Brain (organoid and tissue), 16 donors: ENCODE measurements at places on chromosomes 13 and 19.

GRCh38 chr13:106369091-106369490 is 166.4 kb downstream of the EFNB2 start:
- DNase-seq: no peak

- DNase-seq: no peak
Observed at GRCh38 chr13:80430561-80430960, 89.6 kb upstream of the SPRY2 start.

GRCh38 chr13:23985839-23986238 is 88.5 kb upstream of the C1QTNF9B start:
- DNase-seq: peak; percentile 59

DNA sequence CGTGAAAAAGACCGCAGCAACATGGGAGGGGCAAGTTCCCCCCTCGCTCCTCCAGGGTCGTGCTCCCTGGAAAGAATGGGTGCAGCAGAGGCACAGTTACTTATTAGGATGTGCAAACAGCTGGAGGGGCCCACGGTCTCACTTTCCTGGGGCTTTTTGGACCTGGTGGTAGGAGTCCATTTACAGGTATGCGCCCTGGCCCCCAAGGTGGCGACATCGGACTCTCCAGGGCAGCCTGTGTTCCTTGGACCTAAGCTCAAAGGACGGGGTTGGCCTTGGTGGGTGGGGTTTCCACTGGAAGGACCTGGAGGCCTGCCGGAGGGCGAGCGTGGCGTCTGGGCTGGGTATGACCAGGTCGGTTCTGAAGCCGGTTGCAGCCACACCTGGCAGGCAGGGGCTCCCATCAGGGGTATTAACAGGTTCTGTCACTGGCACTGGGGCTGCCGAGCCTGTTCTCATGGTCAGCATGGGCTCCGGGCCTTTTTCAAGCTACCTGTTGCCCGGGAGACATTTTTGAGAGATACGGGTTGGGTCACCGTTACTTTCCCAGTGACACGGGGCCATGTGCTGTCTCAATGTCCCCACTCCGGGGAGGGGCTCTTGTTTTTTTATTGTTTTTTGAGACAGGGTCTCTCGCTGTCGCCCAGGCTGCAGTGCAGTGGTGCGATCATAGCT is 5.9 kb downstream of the ZFR2 start:
- DNase-seq: no peak

- DNase-seq: no peak
Observed at GRCh38 chr19:5968431-5969373, 9.2 kb downstream of the RANBP3 start.

DNA sequence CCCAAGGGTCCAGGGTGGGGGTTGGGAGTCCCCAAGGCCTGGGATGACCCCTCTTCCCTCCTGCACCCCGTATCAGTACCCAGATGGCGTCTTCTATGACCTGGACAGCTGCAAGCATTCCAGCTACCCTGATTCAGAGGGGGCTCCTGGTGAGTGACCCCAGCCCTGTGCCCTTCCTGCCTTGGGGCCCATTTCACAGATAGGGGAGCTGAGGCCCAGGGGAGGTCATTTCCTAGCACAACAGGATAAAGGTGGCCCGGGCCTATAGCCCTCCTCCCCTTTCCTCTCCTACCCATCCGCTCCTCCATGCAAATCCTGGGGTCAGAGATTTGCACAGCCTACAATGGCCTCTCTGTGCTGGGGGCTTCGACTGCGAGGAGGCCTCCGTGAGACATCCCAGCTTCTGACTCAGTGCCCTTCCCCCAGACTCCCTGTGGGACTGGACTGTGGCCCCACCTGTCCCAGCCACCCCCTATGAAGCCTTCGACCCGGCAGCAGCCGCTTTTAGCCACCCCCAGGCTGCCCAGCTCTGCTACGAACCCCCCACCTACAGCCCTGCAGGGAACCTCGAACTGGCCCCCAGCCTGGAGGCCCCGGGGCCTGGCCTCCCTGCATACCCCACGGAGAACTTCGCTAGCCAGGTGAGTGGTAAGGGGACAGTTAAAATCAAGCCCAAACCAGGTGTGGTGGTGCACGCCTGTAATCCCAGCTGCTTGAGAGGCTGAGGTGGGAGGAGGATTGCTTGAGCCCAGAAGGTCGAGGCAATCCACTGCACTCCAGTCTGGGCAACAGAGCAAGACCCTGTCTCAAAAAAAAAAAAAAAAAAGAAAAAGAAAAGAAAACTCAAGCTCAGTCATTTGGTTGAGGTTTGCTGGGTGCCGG is 3.9 kb downstream of the SPIB start:
- DNase-seq: no peak

GRCh38 chr13:30307194-30307970 is at the start of gene KATNAL1:
KATNAL1 (minus strand) TSS chr13:30307551; CDS start chr13:30283777, 23,774 bp downstream.
- DNase-seq: peak; percentile 97

DNA sequence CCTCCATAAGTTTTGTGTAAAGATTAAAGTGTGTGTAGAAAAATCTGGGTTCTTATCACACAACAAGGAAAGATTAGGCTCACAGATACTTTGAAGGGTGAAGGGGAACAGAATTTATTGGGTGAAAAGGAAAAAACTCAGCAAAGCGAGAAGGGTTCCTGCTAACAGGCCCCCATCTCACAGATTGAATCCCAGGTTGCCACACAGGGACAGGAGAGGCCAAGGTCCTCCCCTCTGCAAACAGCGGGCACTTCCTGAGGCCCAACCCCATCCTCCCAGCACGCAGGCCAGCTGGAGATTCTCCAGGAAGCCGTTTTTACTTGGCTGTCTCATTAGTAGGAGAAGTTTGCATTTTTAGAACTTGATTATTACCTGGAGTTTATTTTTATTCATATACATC is 15.2 kb upstream of the ERCC5 start:
- no peak for DNase-seq

- DNase-seq: peak; percentile 54
Observed at GRCh38 chr13:43270130-43270830, 246.9 kb downstream of the DNAJC15 start.

DNA sequence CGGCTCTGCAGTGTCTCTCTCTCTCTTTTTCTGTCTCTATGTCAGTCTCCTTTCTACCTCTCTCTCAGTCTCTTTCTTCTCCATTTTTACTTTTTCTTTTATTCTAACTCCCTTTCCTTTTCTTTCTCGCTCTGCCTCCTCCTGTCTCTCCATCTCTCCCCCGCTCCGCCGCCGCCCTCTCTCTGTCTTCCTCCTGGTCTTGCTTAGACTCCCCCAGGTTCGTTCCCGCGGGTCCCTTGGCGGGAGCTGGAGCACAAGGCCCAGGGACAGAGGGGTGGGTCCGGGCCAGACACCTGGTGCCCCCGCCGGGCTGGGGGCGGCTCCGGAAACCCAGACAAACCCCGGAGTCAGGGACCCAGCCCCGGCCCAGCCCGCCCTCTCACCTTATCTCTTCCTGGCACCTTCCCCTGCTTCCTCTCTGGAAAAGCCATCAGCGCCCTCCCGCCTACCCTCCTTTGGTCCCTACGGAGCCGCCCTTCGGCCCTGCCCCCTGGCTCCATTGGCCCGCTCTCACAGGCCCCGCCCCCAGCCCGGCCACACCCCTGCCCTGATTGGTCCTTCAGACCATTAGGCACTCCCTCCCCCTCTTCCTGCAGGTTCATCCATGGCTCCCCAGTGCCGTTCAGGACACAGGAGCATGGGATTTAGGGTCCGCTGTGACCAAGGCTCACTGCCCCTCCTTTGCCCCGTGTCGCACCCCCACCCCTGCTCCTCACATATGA is 15.4 kb upstream of the NOP53 start:
- peak; percentile 34 for DNase-seq

DNA sequence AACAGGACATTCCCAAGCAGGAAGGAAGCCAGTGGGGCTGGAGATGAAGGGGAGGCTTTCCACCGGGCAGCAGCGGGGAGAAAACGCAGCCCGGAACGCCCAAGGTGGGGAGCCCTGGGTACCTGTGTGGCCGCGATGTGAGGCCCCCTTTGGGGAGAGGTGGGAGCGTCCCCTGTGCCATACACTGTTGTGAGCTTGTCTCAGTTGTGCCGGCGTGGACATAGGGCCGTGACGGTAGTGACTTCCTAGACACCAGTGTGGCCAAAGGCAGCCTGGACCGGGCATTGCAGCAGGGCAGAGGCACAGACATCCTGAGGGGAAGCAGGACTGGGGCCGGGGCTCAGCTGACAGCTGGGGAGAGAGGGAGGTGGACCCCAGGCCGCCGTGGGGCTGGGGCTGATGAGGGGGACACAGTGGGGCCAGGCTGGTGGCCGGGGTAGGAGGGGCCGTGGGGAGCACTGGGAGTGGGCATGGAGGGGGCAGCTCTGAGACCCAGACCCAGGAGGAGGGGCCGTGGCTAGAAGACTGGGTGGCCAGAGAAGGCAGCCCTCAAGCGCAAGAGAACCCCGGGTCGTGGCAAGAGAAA is 38.5 kb upstream of the TFDP1 start:
- DNase-seq: no peak

DNA sequence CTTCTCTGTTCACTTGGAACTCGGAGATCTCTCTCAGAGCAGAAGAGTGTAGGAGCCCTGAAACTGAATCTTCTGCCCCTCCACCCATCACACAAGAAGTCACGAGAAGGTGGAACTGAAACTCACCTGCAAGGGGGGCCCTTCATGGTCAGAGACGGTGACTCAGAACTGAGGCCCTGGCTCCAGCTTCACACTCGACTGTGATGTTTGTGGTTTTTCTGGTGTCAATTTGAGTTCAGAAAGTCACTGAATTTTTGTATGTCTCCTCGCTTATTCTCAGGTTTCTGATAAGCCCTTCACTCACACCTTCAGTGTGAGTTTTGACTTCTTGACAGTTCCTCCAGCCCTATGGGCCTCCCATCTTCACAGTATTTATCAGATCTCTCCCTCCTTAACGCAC is 23.1 kb downstream of the SIGLEC5 start:
- no peak for DNase-seq

- DNase-seq: no peak
Observed at GRCh38 chr13:83048419-83048818, 833.9 kb downstream of the SLITRK1 start.

- DNase-seq: no peak
Observed at GRCh38 chr13:42279986-42280385, 8.0 kb downstream of the AKAP11 start.

DNA sequence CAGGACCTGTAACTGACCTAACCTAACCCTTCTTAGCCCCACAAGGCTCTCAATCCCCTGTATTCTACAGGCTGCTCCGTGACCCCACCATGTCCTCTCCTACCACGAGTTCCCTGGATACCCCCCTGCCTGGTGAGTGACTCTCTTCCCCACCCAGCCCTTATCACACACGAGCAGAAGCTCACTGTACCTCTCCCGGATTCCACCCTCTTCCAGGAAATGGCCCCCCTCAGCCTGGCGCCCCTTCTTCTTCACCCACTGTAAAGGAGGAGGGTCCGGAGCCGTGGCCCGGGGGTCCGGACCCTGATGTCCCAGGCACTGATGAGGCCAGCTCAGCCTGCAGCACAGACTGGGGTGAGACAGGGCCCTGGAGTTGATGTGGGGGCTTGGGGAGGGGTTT is 1.3 kb downstream of the NR1H2 start:
- no peak for DNase-seq

- DNase-seq: peak; percentile 67
Observed at GRCh38 chr19:38850976-38851621, 1.3 kb upstream of the HNRNPL start.

GRCh38 chr19:18771328-18772242 is 19.5 kb downstream of the COMP start:
- DNase-seq: no peak

DNA sequence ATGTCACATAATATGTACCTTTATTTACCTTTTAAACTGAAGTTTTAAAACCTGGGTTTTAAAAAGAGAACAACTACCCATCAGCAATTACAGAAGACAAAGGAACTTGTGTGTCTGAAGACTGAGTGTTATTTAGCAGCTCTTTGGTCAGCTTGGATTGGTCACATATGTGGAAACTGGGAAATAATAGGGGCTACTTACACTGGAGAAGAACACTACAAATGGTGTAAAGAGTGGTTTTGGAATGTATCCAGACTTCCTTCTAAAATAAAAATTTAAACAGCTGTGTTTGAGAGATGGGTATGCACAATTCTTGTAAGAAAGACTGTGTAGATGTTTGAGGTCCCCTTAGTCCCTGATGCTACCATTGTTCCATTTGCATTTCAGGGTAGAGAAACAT is 13.3 kb downstream of the TNFRSF19 start:
- no peak for DNase-seq

DNA sequence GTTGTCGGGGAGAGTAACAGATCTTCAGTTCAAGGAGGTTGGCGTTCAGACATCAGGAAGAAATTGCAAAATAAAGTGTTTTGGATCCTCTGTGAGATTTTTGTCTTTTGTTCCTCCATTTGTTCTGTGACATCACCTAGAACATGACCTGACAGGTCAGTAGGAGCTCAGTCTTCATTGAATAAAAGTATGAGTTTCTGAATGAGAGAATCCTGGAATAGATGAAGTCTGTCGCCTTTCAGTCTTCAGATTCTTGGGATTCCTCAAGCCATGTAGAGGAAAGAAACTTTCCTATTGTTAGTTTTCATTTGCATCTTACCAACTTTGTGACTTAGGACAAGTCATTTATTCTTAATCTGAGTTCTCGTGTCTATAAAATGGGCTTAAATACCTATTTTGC is 14.4 kb downstream of the ARHGAP35 start:
- DNase-seq: no peak

- no peak for DNase-seq
Observed at GRCh38 chr13:108315273-108315672, 45.8 kb downstream of the TNFSF13B start.

- peak; percentile 92 for DNase-seq
Observed at GRCh38 chr19:18589380-18590272, 1.0 kb downstream of the REX1BD start.

DNA sequence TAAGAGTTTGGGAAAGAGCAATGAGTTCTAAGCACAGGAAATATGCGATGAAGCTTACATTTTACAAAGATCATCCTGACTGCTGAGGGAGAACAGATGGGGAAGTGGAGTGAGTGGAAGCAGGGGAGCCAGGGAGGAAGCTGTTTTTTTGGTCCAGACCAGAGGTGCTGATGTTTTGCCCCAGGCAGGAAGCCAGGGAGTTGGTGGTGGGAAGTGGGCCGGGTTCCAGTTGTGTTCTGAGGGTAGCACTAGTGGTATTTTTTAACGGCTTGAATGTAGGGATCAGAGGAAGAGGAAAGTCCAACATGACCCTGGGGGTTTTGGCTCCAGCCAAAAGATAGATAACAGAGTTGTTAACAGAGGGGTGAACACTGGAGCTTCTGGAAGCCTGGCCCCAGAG is 20.7 kb upstream of the OLFM4 start:
- no peak for DNase-seq

GRCh38 chr19:54373781-54374631 is 9.3 kb upstream of the LAIR1 start:
- no peak for DNase-seq

GRCh38 chr13:22939157-22939556 is 241.6 kb upstream of the SGCG start:
- DNase-seq: no peak

GRCh38 chr19:40165362-40165937 is 25.8 kb upstream of the MAP3K10 start:
- DNase-seq: no peak

- DNase-seq: peak; percentile 85
Observed at GRCh38 chr13:29817604-29818378, 32.6 kb downstream of the UBL3 start.

DNA sequence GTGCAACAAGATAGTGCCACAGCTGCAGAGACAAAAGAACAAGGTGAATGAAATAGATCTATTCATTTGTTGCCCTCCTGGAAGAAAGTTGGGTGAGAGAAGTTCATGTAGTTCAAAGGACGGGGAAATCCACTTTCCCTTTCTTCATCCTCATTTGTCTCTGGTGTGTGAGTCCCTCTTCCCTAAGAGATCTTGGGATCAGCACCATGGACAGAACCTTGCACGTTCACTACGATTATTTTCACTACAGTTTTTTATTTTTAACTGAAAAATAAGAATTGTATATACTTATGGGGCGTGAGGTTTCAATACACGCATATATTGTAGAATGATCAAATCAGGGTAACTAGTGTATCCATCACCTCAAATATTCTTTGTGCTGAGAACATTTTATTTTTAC is 29.2 kb downstream of the NLRP5 start:
- DNase-seq: no peak
